ENCODE measurements at places on chromosomes 3 and 15.

- no peaks in the 10 kb centered on the region for H3K36me3 ChIP-seq
- peaks cover 2% of the 10 kb centered on the region for H3K4me1 ChIP-seq
- no peak overlapping the region for H3K4me3 ChIP-seq
These were observed 42.9 kb upstream of the IREB2 start for GRCh38 chr15:78394981-78395616.

DNA sequence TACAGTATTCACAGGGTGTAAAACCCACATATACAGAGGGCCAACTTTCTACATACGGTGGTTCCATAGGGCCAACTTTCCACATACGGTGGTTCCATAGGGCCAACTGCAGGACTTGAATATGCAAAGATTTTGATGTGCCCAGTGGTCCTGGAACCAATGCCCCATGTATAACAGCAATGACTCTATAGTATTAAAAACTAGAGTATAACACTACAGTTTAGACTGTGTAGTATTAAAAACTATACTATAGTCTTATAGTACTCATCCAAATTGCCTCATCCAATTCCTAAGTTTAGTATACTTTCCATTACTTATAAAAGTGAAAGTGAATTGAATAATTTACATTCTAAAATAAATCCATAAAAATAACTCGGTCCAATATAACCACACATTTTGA lies 75.9 kb downstream of the GSK3B start:
- H3K27me3 ChIP-seq: no peaks in the 10 kb centered on the region
- no peaks in the 10 kb centered on the region for H3K4me1 ChIP-seq
- DNase-seq: no peak
- H3K27ac ChIP-seq: no peak overlapping the region
- H3K36me3 ChIP-seq: no peaks in the 10 kb centered on the region

GRCh38 chr15:38843736-38844590 lies 279.3 kb upstream of the RASGRP1 start:
- H3K27me3 ChIP-seq: no peaks in the 10 kb centered on the region
- no peaks in the 10 kb centered on the region for H3K36me3 ChIP-seq
- H3K27ac ChIP-seq: no peak overlapping the region
- no peak overlapping the region for H3K4me3 ChIP-seq

DNA sequence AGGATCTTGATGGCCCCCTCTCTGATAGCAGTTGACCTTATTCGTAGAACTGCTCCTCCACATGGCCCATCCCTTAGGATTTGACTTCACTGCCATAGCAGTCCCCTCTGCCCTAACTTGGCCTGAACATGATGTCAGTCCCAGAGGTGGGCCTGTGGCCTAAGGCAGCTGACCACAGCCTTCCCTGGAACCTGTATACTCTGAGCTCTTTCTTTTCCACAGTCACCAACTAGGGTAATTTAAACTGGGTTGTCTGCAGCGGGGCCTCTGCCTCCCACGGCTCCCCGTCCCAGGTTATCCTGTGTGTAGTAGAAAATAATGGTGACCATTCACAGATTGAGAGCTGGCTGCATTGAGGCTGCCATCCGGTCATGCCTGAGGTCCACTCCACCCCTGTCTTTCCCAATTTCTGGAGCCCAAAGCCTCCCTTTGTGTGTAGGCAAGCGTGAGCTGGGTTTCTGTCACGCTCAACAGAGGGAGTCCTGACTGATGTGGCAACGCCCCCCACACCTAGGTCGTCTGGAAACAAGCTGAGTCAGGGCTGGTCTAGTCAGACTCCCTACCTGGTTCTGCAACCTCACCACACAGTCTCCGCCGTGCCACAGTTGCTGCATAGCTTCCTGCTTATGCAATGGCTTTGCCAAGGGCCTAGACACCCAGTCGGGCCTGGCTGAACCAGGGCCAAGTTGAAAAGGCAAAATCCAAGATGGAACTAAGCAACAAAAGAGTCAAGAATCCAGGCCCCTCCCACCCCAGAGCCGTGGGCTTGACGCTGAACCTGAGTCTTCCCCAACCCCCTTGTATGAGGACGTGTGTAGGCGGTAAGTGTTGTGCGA lies 284.5 kb downstream of the XXYLT1 start:
- H3K36me3 ChIP-seq: no peaks in the 10 kb centered on the region
- H3K4me1 ChIP-seq: peaks cover 32% of the 10 kb centered on the region
- peaks cover 3% of the 10 kb centered on the region for H3K27me3 ChIP-seq
- no peak overlapping the region for H3K27ac ChIP-seq

DNA sequence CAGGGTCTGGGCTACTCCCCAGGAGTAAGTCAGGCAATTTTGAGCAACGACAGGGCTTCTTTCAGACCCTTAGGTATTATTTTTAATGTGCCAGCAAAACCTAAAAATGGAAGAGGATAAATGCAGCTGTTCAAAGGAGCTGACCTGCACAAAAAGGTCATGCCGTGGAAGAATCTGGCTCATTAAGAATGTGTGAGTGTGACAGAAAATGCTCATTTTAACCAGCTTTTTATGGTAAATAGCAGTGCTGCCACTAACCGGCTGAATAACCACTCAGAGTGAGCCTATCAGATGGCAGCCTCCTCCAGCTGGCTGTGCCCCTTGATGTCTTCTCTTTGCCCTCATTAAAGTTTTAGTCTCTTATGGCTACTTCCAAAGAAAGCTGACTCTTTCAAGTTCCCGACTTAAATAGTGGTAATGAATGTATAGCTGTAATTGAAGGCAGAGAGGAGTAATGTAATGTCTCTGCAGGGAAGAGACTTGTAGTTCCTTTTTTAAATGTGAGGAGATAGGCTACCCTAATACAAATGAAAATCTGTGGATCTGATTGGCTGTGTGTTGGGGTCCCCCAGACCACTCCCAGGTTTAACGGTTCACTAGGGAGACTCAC lies 9.5 kb upstream of the FSTL1 start:
- DNase-seq: no peak
- no peaks in the 10 kb centered on the region for H3K36me3 ChIP-seq
- H3K4me1 ChIP-seq: peaks cover 12% of the 10 kb centered on the region
- no peak overlapping the region for H3K4me3 ChIP-seq

DNA sequence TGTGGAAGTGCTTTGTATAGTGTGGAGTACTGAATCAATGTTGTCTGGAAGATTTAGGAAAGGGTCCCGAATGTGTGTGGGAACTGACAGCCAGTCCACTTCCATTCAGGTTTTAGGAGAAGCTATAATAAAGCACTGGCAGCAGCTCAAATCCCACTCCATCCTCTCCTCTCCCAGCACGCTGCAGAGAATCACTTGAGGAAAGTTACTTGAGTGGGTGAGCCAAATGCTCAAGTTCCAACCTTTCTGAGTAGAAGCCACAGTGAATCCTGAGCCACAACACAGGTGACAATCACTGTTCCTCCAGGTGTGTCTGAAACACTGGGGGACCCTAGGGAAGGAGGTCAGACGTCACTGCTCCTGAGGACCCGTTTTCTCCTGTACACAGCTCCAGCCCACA lies 106.5 kb downstream of the TIGIT start:
- H3K27me3 ChIP-seq: no peaks in the 10 kb centered on the region
- H3K4me1 ChIP-seq: no peaks in the 10 kb centered on the region
- H3K36me3 ChIP-seq: no peaks in the 10 kb centered on the region
- no peak overlapping the region for H3K4me3 ChIP-seq
- no peak for DNase-seq

DNA sequence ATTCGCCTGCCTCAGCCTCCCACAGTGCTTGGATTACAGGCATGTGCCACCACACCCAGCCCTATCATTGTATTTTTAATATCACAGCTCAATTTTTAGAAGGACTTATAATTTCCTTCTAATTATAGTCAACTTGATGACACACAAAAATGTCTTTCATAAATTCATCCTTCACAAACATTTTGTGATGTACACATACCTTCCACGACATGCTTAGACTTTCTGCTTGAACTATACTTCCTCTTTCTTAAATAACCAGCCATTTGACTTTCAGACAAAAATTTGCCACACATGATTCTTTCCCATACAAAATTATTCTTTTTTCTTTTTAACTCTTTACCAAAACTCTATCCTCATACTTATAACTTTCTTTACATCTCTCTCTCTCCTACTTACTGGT lies 48.4 kb upstream of the CCK start:
- no peak for DNase-seq
- H3K27ac ChIP-seq: no peak overlapping the region
- no peaks in the 10 kb centered on the region for H3K27me3 ChIP-seq
- no peaks in the 10 kb centered on the region for H3K4me1 ChIP-seq
- no peak overlapping the region for H3K4me3 ChIP-seq

DNA sequence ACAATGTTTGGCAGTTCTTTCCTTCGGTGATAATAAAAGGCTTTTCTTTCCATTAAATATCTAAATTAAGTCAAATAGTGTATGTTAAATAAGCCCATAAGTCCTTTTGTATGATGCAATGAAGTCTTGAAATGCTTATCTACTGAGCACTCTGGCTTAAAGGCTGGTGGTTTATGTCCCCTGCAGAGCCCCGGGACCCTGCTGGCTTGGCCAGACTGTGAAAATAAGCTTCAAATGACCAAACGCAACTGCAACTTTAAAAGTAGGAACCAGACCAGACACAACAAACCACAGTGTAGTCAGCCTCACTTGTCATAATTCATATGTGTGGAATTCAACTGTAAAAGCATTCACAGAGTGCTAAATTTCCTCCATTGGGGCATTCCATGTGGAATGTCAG lies 72.5 kb downstream of the FOXP1 start:
- H3K36me3 ChIP-seq: no peaks in the 10 kb centered on the region
- no peak overlapping the region for H3K4me3 ChIP-seq
- H3K27me3 ChIP-seq: no peaks in the 10 kb centered on the region

DNA sequence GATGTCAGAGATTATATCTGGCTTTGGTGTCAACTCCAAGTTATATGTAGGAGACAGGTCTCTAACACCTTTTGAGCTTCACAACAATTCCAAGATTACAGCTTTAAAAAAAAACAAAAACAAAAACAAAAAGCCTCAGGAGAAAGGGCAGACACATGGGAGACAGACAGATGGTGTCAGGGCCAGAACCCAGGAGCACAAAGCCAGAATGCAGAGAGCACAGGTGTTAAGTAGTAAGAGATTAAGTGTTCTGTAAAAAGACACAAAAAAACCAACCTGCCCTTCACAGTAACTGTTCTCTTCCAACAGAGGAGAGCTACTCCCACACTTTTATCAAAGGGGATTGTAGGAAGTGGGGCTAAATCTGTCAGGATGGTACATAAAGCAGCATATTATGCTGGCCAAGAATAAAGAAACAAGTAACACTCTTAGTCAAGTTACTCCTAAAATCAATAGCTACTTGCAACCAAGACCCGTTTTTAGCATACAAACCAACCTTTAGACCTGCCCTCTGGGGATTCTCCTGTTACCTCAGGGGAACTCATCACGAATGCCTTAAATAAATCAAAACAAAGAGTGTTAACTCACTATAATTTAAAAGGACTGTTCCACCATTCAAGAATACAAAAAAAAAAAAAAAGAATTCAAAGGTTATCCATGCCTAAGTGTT lies 5.9 kb downstream of the CPEB1 start:
- H3K4me3 ChIP-seq: no peak overlapping the region
- H3K27ac ChIP-seq: no peak overlapping the region
- peaks cover under 1% of the 10 kb centered on the region for H3K4me1 ChIP-seq
- peaks cover 42% of the 10 kb centered on the region for H3K27me3 ChIP-seq

- H3K27ac ChIP-seq: no peak overlapping the region
- DNase-seq: no peak
- H3K36me3 ChIP-seq: no peaks in the 10 kb centered on the region
- no peak overlapping the region for H3K4me3 ChIP-seq
These were observed 124.1 kb downstream of the FILIP1L start for GRCh38 chr3:99990179-99990578.

DNA sequence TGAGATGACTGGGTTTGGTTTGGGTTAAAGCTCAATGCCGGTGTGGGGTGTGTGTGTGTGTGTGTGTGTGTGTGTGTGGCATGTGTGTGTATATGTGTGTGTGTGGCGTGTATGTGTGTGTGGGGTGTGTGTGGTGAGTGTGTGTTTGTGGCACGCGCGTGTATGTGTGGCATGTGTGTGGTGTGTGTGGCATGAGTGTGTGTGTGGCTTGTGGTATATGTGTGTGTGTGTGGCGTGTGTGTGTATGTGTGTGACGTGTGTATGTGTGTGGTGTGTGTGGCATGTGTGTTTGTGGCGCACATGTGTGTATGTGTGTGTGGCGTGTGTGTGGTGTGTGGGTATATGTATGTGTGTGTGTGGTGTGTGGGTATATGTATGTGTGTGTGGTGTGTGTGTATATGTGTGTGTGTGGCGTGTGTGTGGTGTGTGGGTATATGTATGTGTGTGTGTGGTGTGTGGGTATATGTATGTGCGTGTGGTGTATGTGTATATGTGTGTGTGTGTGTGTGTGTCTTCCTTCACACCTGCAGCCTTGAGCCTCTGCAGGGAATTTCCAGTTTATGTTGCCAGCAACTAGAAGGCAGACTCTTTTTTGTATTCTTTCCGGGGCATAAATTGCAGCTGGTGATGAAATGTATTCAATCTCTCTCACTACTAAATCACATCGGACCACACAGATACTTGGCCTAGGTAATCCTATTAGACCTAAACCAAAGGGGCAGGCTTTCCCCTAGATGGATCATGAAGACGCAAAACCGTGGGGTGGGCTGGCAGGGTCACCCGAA lies 34.8 kb downstream of the CHRD start:
- peaks cover 29% of the 10 kb centered on the region for H3K4me1 ChIP-seq
- peaks cover 3% of the 10 kb centered on the region for H3K27me3 ChIP-seq
- no peak for DNase-seq
- H3K27ac ChIP-seq: no peak overlapping the region
- H3K36me3 ChIP-seq: no peaks in the 10 kb centered on the region

DNA sequence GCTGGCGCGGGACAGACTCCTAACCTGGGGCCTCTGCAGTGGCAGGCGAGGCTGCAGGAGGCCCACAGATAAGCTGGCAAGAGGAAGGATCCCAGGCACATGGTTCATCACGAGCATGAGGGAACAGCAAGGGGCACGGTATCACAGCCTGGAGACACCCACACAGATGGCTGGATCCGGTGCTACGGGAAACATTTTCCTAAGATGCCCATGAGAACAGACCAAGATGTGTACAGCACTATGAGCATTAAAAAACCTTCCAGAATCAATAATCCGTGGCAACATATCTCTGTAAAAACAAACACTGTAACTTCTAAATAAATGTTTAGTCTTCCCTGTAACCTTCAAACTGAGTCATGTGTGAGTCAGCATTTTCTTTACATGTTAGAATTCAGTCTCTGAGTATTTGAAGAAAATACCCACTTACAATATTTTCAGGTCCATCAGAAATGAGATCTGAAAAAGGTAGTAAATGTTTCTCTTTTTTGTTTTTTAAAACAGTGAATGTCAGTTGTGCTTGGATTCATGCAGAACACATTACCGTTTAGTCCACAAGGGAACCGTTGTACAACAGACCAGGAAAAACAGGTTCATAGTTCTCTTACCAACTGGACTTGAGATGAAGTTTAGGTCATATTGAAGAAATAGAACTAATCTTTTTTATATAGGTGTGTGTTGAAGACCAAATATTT lies 75.9 kb downstream of the BOC start:
- H3K4me3 ChIP-seq: no peak overlapping the region
- H3K27me3 ChIP-seq: no peaks in the 10 kb centered on the region
- H3K36me3 ChIP-seq: peaks cover 41% of the 10 kb centered on the region
- H3K27ac ChIP-seq: no peak overlapping the region

GRCh38 chr15:62994975-62995681 lies 47.4 kb upstream of the TPM1 start:
- peaks cover 7% of the 10 kb centered on the region for H3K4me1 ChIP-seq
- no peaks in the 10 kb centered on the region for H3K36me3 ChIP-seq
- no peak overlapping the region for H3K27ac ChIP-seq
- no peaks in the 10 kb centered on the region for H3K27me3 ChIP-seq
- DNase-seq: no peak

Data from muscle of leg (tissue), 16 donors.